ENCODE measurements at places on chromosomes 12 and 14.

GRCh38 chr12:30691122-30691879 lies 4.4 kb downstream of the IPO8 start:
- no peak for DNase-seq

GRCh38 chr12:75979181-75979580 lies 52.4 kb downstream of the PHLDA1 start:
- no peak for DNase-seq

DNA sequence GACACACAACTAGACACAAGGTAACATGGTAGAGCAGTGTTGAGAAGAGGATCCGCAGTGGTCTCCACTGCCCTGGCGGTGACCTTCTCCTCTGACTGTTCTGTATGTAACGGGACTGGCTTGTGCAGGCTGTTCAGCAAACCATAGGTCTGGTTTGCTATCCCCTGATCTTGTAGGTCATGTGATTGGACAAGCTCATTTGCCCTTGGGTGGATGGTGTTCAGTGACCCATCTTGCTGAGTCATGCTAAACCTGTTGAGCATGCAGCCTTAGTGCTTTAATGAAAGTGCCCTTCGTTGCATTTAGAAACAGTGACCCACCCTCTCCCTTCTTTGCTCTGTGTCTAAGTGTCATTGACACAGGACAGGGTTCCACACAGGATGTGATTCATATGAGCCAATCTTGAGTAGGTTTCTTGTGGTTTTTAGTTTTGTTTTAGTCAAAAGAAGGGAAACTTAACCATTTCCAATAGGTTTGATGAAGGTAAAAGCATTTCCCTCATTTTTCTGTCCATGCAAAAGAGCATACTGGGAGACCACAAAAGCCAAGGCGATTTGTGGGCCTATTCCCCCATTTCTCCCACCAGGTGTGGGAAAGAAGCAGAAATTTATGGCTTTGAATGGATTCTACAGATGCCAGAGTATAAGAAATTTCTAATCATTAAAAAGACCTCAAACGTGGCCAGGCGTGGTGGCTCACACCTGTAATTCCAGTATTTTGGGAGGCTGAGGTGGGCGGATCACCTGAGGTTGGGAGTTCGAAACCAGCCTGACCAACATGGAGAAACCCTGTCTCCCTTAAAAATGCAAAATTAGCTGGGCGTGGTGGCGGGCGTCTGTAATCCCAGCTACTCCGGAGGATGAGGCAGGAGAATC lies 32.6 kb upstream of the HIF1A start:
- DNase-seq = no peak

DNA sequence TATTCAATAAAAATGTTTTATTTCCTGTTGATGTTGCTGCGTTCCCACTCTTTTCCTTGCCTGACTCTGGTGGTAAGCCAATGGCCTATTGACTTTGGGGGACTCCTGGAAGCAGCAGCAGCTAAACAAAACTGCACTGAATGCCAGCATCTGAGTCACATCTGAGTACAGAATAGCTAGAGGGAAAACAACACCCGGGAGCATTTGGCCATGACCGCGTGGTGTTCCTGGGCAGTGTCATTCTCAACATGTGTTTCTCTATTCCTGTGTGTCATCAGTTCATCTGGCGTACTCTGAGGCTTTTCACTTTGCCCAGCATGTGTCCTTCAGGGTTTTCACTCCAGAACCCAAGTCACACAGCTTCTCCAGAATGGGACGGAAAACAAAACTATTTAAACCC lies 238.8 kb downstream of the PAWR start:
- DNase-seq = no peak

- no peak for DNase-seq
Measured at GRCh38 chr12:125092872-125093680, 27.8 kb downstream of the AACS start.

GRCh38 chr12:116058574-116058973 lies 218.9 kb downstream of the MED13L start:
- no peak for DNase-seq

- no peak for DNase-seq
Measured at GRCh38 chr12:16285586-16285985, 8.1 kb upstream of the SLC15A5 start.

- no peak for DNase-seq
Measured at GRCh38 chr14:57492859-57493258, 798 bp downstream of the CCDC198 start.

DNA sequence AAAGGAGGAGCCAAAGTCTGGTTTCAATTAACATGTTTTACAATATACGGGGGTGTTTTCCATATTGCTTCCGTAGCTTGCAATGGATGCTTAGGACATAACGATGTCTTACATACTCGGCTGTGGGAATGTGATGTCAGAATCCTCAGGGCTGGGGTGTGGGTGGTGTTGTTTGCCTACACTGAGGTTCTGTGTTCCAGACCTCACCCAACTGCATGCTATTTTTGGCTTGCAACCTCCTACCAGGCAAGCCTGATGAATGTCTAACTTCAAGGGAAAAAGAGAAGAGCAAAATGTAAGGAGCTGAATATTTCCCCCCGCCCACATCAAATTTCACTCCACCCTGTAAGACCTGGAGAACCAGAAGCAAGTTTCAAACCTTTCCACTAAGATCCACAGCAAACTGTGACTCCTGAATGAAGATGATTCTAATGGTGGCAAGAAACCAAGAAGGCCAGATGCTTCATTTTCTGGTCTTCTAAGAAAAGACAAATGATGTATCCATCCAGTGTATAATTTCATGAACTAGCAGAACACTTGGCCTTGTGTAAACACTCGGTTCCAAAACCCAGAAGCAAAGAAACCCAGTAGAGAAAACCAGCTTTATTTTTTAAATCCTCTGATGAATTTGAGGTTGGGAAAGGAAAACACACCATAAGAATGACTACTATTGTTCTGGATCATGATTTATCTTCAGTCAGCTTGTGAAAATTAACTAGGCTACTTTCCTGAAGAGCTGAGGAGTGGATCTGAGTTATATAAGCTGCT lies 227.9 kb downstream of the DACT1 start:
- DNase-seq = no peak

GRCh38 chr12:128178966-128179365 lies 88.0 kb upstream of the TMEM132C start:
- DNase-seq = no peak

DNA sequence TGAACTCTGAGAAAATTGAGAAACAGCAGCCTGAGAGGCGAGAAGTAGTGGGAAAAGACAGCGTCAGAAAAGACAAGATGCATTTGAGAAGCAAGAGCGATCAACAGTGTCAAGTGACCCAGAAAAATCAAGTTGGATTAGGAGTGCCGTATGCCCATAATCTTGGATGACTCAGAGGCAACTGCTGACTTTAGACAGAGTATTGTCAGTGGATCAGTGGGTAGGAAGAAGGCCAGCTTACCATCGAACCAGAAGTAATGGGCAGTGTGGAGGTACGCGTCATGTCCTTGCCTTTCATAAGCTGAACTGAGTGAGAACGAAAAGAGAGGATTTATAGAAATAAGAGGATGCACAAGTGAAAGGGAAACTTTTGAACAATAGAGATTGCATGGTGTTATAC lies 151.0 kb upstream of the NAV3 start:
- no peak for DNase-seq

DNA sequence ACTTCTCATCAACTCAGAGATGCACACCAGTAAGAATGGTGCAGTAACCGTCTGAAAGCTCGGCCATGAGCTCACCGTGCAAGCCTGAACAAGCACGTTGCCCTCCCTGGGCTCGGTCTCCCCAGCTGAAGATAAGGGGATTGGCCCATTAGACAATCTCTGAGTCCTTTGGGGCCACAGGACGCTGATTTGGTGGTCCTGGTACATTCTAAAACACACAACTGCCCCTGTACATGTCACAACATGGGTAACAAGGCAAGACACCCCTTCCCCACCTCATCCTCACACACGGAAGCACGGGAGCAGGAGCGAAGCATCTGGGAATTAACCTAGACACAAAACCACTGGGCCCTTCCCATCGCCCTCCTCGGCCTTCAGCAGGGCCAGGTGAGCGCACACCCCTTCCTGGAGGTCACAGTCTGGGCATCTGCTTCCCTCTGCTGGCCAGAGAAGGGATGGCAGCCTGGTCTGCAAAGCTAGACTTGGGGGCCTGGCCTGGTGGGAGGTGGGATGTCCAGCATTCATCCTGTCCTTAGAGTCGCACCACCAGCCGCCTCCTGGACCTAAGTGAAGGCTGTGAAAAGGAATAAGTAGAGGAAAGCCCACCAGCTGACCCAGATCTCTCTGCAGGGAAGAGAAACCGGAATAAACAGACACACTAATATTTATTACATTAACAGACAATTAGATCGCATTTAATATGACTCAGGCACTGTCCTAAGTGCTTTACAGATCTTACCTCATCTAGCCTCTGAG lies 18.9 kb upstream of the SMUG1 start:
- DNase-seq = peak; percentile 60

Data from dorsolateral prefrontal cortex (tissue), 122 donors.